Stimulated activated CD4-positive, alpha-beta T cell treated with anti-CD3 and anti-CD28 coated beads, Interleukin-15, amount 100 ng/mL, for 1 hour (primary cell): ENCODE measurements at places on chromosomes 5 and 9.

GRCh38 chr9:110742741-110743371 lies 74.3 kb downstream of the MUSK start:
- no peak for DNase-seq

GRCh38 chr9:109926421-109926869 lies 146.4 kb downstream of the PALM2AKAP2 start:
- no peak for DNase-seq

GRCh38 chr5:42121401-42121800 lies 196.3 kb downstream of the FBXO4 start:
- DNase-seq, result no peak

GRCh38 chr5:118818604-118819003 lies 169.7 kb downstream of the DTWD2 start:
- no peak for DNase-seq

GRCh38 chr5:164220522-164220921 lies 715.1 kb downstream of the MAT2B start:
- no peak for DNase-seq

DNA sequence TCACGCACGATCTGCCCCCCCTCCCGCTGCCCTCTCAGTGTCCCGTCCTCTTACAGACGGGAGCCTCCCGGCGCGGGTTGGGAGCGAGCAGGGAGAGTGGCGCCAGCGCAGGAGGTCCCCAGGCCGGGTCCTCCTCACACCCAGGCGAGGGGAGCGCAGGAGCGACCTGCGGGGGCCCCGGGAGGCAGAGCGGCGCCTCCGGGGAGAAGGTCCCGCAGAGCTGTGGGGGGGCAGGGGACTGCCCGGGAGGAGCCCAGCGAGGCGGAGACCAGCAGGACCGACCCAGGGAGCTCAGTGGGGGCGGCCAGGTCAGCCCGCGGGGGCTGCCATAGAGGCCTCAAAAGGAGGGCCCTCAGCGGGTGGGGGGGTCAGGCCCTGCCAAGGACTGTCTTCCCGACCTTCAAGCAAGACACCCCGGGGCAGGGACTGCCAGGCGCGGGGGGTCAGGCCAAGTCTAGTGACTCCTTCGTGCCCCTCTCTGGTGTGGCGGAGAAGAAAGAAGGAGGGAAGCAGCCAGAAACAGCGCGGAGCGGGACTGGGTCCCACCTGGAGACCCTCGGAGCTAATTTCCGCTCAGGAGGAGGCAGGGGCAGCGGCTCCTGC lies 123.3 kb upstream of the ERCC6L2 start:
- DNase-seq, result no peak

GRCh38 chr9:12862611-12863410 lies 88.0 kb downstream of the LURAP1L start:
- DNase-seq, result no peak

DNA sequence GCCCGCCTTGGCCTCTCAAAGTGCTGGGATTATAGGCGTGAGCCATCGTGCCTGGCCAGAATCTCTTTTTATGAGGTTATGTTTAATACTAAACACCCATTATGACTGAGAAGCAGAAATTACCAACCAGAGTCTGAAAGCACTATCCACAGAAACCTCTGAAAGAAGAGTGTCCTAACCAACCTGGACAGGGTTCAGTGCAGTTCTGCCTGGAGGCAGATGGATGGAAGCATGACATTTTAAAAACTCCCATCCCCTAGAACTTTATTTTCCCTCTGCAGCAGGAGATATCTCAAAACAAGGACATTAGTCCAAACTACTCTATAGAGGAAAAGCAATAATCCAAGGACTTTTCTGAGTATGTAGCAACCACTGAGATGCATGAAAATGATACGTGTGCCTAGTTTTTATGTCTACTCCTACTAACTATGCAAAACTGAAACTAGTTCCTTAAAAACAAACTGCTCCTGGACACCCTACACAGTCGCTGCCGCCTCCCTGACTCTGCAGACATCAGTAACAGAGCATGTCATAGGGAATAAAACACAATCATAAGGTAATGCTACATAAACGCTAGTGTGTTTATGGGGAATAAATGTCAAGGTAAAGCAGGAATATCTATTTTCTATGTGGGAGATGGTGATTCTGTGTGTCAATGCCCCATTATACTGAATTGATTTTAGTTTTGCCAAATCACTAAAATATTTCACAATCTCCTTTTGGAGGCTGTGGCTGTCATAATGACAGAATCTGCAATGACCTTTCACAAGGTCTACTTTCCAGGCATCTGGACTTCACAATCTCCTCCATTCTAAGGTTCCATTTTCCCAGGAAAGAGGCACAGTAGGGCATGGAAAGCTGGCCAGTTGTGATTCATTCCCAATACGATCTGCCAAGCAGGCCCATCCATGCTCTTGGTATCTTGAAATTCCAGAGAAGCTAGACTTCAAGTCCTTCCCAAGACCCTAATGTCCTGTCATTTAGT lies 122.8 kb downstream of the SIL1 start:
- DNase-seq, result no peak

DNA sequence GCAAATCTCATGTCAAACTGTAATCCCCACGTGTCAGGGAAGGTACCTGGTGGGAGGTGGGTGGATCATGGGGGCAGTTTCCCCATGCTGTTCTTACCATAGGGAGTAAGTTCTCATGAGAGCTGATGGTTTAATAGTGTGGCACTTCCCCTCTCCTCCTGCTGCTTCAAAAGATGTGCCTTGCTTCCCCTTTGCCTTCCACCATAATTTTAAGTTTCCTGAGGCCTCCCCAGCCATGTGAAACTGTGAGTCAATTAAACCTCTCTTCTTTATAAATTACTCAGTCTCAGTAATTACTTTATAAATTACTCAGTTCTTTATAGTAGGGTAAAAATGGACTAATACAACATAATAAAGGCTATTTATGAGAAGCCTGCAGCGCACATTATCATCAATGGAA lies 7.1 kb upstream of the CNTRL start:
- DNase-seq, result no peak

GRCh38 chr5:65288657-65289056 lies 193.1 kb downstream of the ADAMTS6 start:
- no peak for DNase-seq

GRCh38 chr5:21452449-21452848 lies 1400.7 kb downstream of the CDH12 start:
- DNase-seq, result no peak

- DNase-seq, result no peak
Measured at GRCh38 chr5:19625562-19625961, 362.4 kb downstream of the CDH18 start.

DNA sequence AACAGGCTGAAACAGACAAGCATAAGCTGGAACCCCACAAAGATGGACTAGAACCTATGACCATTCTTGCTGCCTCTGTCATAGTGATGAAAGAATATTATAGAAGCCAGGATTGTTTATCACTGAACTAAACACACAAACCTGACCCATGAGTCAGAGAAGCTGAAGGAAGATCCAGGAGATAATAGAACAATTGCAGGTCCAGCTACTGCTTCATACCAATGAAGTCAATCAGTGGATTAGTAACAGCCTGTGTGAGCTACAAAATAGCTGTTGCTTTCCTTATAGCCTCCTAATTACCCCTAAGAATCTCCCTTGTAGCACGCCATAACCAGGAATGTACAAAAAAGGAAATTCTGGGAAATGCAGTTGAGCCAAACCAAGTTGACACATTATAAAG lies 459.9 kb upstream of the ZNF462 start:
- no peak for DNase-seq

DNA sequence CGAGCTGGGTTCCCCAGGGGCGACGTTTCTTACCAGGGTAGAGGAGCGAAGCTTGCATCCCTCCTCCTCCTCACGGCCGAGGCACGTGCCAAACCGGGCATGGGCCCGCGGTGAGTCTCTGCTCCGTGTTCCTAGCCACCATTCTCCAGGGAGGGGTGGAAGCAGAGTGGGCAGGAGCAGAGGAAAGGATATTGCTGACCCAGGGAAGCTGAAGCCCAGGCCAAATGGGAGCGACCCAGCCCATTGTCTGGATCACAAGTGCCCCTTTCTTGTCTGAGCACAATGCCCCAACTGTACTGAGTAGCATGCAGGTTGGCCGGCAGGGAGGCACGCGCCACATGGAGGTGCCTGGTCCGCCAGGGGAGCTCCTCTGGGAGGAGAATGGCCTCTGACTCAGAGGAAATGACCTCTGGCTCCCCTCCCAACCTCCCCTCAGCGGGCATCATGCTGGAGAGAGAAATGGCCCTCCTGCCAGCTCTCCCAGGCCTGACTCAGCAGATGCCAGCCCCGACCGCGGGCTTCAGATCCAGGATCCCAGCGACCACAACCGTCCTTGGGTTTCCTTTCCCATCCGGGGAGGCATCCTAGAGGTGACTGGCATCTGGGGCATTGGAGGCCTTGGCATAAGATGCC lies 1.1 kb downstream of the PRR7 start:
- DNase-seq, result no peak

DNA sequence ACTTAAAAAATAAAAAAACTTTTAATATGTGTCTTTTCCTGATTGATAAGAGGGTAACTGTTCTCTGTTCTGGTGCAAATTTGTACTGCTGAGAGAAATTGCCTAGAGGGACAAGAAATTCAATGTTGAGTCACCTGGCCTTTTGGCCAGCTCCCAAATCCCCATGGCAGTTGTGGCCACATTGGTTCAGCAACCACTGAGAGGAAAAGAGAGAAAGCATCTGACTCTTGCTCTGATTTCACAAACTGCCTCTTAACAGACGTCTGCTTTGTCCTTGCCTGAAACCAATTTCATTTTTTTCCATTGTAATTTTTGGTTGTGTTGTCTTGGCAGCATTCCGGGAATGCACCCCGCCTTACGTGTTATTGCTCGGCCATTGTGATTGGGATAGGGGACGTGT lies 42.4 kb downstream of the NTRK2 start:
- DNase-seq, result no peak

- no peak for DNase-seq
Measured at GRCh38 chr5:102722931-102723330, 32.2 kb upstream of the PAM start.
